ENCODE measurements at places on chromosomes 13 and 19.

DNA sequence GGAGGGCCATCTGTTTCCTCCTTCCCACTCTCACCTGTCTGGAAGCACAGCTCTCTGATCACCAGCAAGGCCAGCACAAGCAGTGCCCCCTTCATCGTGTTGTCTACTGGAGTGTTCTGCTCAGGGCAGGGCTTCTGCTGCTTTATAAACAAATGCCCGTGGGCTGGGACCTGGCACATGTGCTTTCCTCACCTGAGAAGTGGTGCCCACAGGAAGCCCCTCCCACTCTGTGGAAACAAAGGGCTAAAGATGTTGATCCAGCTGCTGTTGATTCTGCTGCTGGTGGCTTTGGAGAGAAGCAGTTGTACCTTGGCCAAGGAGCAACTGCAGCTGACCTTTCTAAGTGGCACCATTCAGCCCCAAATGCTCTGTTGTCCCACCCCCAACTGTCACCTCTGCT, 26.4 kb upstream of the ZNF181 start:
- DNase-seq = no peak

DNA sequence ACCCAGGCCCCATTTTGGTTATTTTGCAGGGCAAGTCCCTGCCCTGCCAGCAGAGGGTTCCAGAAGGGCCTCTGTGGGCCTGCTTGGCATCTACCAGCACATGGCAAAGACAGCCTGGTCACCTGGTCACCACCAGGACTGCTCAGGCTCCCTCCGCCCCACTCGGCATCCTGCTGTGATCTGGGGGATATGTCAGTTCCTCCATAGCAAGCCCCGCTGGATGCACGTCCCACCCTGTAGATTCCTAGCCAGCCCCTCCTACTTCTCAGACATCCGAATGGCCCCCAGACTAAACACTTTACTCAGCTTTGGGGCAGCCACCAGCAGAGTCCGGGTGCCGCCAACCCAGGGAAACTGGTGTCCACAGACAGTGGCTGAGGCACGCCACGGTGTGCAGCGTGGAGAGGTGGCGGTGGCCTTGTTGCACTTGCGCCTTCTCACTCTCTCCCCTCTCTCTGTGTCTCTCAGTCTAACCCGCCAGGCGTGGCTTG, 31.8 kb upstream of the USE1 start:
- no peak for DNase-seq

DNA sequence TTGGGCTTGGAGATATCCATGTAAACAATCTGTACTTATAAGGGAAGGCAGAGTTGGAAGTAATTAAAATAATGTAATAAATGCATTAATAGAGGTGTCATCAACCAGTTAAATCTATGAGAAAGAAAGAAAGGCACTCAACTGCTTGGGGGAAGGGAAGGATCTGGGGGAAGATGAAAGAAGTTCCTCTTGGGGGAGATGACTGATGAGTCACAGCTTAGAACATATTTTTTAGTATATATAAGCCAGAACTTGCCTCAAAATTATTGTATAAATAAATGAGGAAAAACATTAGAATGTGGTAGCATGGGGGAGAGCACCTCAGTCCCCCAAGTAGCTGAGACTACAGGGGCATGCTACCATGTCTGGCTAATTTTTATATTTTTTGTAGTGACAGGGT, 205.8 kb downstream of the GGACT start:
- DNase-seq = no peak

DNA sequence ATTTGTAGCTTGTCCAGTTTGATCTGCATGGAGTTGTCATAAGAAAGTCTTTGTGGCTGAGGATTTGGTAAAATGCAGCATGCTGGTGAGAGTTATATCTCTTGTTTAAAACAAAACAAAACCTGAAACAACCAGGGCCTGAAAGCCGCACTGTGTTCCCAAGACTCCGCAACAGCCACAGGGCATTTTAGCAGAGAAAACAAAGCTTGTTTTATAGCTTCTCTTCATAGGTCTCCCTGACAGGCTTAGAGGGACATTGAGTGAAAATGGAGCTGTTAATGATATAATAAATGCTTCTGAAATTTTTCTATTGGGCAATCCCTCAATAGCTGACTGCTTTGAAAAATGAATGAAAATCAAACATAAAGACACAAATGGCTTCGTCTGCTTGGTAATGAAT, 148.7 kb upstream of the RNF113B start:
- DNase-seq = no peak

DNA sequence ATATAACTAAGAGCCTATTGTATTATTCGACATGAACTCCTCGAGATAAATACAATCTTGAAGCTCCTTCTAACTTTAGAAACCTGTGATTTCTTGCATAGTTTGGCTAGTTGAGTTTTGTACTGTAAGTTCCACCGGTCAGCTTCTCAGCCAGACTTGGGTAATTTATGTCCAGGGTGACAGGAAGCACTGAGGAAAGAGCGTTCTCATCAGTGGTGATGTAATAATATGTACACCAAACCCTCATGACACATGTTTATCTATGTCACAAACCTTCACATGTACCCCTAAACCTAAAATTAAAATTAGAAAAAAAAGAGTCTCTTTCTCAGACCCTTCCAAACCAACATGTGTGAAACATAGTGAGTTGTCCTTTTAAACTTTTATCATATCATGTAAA, 205.7 kb downstream of the KCNRG start:
- no peak for DNase-seq

- DNase-seq = no peak
Measured at GRCh38 chr13:28043224-28043623, 54.7 kb upstream of the URAD start.

- no peak for DNase-seq
Measured at GRCh38 chr19:38193445-38193844, 30.6 kb downstream of the DPF1 start.

DNA sequence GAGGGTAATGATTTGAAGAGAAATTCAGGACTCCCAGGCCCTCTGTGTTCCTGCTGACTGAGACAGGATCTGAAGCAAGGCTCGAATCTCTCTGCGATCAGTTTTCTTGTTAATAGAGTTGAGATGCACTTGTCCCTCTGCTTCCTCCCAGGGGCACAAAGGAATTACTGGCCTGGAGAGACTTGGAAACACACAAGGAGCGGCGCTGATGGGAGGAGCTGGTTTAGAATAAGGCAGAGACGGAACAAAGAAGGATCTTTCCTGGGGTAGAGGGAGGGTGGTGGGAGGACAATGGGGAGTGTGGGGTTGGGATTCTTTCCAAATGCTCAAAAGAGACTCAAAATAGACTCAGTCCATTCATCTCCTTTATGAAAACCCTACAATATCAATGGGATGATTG, 719.1 kb downstream of the UQCRFS1 start:
- no peak for DNase-seq

DNA sequence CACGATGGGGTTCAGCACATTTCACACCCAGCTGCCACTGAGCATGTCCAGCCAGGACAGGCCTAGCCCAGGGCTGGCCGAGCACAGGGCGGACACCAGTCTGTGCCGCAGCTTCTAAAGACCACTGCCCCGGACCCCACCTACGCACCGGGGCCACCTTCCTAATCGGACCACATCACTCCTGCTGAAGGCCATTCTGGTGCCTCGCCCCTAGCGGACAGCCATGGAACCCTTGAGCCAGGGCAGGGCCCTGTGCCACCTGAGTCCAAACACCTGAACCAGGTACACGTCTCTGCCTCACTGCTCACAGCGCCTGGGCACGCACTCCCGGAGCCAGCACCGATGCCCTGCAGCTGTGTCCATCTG, 8.4 kb upstream of the C13orf46 start:
- no peak for DNase-seq

DNA sequence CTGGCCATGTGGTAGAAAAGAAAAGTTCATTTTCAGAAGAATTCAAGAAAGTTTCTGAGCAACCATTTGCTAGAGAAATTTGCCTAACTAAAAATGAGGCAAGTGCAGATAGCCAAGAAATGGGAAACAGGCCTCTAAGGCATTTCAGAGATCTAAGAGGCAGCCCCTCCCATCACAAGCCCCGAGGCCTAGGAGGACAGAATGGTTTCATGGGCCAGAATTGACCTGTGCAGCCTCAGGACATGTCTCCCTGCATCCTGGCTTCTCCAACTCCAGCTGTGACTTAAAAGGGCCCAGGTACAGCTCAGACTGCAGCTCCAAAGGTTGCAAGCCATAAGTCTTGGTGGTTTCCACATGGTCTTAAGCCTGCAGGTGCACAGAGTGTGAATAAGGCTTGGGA, 3.3 kb upstream of the ZNF546 start:
- DNase-seq = no peak

DNA sequence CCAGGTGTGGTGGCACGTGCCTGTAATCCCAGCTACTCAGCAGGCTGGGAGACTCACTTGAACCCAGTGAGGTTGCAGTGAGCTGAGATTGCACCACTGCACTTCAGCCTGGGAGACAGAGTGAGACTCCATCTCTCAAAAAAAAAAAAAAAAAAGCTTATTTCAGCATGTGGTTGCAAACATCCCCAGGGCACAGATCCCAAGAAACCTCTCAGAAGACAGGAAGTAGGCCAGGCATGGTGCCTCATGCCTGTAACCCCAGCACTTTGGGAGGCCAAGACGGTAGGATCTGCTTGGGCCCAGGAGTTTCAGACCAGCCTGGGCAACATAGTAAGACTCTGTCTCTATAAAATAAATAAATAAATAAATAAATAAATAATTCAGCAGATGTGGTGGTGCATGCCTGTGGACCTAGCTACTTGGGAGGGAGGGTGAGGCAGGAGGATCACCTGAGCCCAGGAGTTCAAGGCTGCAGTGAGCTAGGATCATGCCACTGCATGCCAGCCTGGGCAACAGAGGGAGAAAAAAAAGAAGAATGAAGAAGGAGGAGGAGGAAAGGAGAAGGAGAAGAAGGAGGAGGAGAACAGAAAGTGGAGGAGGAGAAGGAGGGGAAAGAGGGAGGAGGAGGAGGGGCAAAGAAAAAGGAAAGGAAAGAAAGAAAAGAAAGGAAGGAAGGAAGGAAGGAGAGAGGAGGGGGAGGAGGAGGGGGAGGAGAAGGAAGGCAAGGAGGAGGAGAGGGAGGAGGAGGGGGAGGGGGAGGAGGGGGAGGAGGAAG, 4.3 kb upstream of the LRRC8E start:
- DNase-seq = no peak

All from MM.1S (cell line).